Adrenal gland (tissue), 19 donors: ENCODE measurements at places on chromosomes 16 and 17. TPM values are rescaled to one million over a fixed set of nuclear protein-coding genes. Genes with fewer than 3 reads are reported as not detected.

Gene IRX5
- 0.60 TPM for total RNA-seq

DNA sequence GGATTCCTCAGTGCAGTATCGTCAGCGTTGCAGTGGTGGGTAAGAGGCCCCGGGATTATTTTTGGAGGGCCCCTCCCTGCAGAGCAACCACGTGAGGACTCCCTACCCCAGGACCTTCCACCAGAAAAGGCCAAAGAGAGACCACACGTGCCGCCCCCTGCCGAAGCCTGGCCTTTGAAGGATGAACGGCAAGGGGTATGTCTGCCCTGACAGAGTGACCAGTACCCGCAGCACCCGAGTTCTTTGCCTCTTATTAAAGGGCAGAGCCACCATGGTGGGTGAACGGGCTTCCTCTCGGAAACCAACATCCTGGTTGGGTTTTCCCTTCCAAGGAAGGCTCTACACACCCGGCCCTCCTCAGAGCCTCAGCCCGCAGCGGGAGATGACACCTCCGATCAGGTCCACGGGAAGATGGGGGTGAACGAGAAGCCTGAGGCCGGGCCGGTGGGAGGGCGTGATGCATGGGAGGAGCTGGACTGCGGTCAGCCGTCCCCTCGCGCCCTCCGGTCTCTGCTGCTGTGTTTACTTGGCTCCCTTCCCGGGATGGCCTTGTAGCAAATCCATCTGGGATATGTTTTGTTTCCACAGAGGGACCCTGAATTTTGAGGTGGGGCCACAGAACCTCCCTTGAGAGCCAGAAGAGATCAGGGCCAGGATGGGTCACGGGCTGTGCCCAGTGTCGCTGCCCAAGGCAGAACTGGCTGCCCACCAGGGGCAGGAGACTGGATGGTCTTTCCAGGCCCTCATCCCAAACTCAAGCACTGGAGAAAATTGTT, 49.1 kb downstream of the TBC1D16 start:
- no peaks in the 10 kb centered on the region for H3K27me3 ChIP-seq
- H3K27ac ChIP-seq = peak overlapping the region; percentile 80
- peak; percentile 87 for DNase-seq
- peaks cover 33% of the 10 kb centered on the region for H3K4me1 ChIP-seq
- no peak overlapping the region for H3K4me3 ChIP-seq

- H3K27ac ChIP-seq = peak overlapping the region; percentile 73
- peak overlapping the region; percentile 63 for H3K4me3 ChIP-seq
- peaks cover 14% of the 10 kb centered on the region for H3K4me1 ChIP-seq
- H3K27me3 ChIP-seq = peaks cover 35% of the 10 kb centered on the region
- no peaks in the 10 kb centered on the region for H3K36me3 ChIP-seq
These were observed 41.4 kb upstream of the BHLHA9 start for GRCh38 chr17:1228781-1229348.

DNA sequence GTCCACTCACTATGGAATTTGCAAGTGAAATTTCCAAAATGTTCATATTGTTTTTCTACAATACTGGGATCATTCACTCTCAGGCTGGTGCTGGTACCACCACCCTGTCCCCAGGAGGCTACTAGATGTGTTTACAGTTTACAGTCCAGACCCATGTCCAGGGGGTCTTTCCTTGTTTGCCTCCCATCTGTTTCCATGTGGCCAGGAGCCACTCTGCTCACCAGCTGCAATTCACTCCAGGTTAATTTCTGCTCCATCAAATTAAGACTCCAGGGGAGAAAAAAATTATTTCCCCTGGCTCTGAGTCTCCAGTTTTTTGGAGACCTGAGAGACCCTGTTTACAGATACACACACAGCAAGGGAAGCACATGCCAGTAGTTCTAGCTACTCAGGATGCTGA, 12.5 kb upstream of the SRSF1 start:
- H3K36me3 ChIP-seq = no peaks in the 10 kb centered on the region
- DNase-seq = no peak
- no peak overlapping the region for H3K4me3 ChIP-seq
- H3K4me1 ChIP-seq = no peaks in the 10 kb centered on the region

DNA sequence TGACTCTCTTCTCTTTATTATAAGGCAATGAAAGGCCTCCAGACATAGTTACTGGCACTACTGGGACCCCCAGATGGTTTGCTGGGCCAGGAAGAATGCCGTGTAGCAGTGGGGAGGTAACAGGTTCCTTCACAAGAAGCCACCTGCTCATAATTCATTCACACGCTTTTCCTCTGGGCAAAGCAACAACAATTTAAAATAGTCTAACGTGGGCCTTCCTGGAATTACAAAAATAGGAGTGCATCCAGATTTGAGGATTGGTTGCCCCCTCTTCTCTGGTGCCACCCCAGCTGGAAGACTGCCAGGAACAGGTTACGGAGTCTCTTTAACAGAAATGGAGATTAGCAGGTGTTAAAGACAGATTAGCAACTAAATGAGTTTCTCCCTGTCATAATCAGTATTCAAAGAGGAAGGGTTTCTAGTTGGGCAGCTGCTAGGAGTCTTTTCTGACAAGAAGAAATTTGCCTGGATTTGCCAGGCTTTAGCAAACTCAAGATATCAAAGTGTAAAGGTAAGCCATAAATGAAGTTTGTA, 409.6 kb downstream of the NPIPA8 start:
- no peaks in the 10 kb centered on the region for H3K4me1 ChIP-seq

- peaks cover 43% of the 10 kb centered on the region for H3K4me1 ChIP-seq
- H3K4me3 ChIP-seq = no peak overlapping the region
- no peak for DNase-seq
- peak overlapping the region; percentile 81 for H3K27ac ChIP-seq
These were observed 232.1 kb downstream of the MRTFB start for GRCh38 chr16:14303182-14303618.
